ENCODE measurements at places on chromosomes 1 and 21.

GRCh38 chr1:57770772-57771171 is 346.9 kb upstream of the DAB1 start:
- no peak for DNase-seq

DNA sequence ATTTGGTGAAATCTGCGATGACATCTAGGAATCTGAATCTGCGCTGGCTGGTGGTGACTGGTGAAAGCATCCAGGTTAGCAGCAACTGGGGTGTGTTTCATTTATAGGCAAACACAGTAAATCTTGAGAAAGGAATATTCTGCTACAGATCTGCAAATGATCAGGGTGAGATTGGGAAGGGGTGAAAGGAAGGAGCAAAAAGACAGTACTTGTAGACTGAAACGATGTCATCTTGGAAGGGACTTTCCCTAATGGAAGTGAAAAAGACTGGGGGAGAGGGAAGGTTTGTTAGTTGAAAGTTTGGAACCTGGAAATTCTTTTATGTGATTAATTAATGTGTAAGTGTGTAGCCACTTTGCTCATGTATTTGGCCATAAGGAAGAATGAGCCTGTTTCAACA is 228.3 kb downstream of the FMN2 start:
- DNase-seq: no peak

- DNase-seq: no peak
These were observed 6.1 kb upstream of the CD1A start for GRCh38 chr1:158248118-158248517.

GRCh38 chr1:202923533-202923932 is 3.5 kb downstream of the KLHL12 start:
- DNase-seq: no peak

GRCh38 chr1:67257173-67257535 is 50.5 kb upstream of the IL12RB2 start:
- no peak for DNase-seq

GRCh38 chr1:159983681-159984080 is 29.6 kb upstream of the SLAMF9 start:
- no peak for DNase-seq

DNA sequence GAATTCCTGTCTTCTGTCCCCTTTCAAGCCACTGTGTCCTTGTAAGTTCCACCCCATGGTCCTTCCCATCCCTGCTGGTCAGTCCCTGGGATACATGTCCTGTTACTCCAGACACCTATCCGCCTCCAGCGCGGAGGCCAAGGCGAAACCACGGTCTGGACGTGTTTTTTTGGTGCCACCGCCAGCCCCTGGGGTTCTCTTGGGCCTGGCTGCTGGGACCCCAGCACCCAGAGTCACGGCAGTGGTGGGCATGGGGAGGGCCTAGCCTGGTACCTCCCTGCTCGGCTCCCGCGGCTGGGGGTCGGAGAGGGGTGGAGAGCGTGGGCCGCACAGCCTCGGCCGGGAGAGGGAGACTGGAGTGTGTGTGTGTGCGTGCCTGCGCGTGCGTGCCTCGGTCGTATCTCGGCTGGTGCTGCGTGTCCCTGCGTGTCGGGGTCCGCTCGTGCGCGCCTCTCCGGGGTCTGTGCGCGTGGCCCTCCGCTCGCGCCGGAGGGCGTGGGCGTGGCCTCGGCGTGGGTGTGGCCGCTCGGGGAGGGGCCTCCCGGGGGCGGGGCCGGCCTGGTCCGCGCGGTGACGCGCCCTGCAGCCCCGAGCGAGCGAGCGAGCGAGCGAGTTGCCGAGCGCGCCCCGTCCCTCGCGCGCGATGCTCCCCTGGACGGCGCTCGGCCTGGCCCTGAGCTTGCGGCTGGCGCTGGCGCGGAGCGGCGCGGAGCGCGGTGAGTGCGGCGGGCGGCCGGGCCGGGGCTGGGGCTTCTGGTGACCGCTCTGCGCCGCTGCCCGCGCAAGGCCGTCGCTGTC is at the start of gene VWA1:
Gene VWA1, plus strand, starts transcription at position 585 of the 798 bp plus-strand sequence. Its CDS starts 59 bp downstream, at position 644.
- no peak for DNase-seq

DNA sequence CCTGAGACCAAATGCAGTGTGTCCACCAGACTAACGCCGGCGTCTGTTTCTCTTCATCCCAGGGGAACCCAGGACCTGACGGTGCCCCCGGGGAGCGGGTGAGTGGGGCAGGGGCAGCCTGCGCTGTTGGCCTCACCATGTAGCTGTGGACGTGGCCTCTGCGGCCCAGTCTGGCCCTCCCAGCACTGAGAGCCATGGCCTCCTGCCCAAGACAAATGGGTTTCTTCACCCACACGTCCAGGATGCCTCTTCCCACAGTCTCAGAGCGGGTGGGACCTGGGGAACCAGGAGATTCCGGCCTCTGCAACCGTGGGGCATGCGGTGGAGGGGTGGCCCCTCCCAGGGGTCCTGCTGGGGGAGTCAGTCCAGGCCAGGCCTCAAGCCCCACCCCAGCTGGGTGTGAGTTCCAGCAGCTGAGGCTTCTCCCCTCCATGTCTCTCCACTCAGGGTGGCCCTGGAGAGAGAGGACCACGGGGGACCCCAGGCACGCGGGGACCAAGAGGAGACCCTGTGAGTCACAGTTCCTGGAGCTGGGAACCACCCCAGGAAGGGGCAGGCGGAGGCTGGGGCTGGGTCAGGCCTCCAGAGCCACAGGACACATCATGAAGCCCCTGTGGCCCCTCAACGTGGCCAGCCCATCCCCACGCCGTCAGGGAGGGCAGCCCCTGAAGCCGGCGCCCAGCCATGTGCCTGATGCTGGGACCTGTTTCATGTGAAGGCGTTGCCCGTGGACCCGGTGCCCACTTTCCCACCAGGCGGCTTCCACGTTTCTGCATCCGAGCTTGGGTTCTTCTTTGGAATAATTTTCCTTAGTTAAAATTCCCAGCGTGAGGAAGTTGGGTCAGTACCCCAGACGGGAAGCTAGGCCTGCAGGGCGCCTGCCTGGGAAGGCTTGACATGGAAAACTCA is 11.0 kb downstream of the COL6A1 start:
- no peak for DNase-seq

- no peak for DNase-seq
These were observed 8.0 kb downstream of the RCSD1 start for GRCh38 chr1:167638064-167638463.

Measured in SW 1271 (cell line).